Activated CD4-positive, alpha-beta memory T cell treated with anti-CD3 and anti-CD28 coated beads, Interleukin-2, amount 10 ng/mL, durations not matched to agents 7 days and 5 days (primary cell): ENCODE measurements at places on chromosomes 3 and 15.

DNA sequence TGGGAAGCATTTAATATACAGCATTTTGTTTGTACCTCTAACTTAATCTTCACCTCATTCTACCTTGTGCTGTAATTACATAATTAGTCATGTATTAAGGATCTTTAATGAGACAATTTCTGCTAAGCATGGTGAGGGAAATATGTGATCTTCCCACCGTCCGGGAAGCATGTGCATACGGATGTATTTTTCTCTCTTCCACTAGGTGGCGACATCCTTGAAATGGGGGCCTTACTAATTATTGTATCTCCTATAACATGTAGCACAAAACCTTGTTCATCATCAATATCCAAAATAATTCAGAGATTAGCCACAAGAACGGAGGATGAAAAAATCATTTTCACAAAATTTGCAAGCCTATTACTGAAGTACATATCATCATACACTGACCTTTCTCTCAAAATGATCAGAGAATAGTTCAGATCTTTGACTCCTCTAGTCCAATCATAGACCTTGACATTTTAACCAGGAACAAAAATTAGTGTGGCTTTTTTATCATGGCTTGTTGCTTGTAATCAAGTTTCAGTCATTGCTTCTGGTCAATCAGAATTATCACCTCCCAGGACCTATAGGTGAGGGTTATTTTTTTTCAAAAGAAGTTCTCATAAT is 148.9 kb upstream of the GBE1 start:
- no peak for DNase-seq
- H3K4me1 ChIP-seq: no peaks in the 10 kb centered on the region
- no peaks in the 10 kb centered on the region for H3K36me3 ChIP-seq

- no peaks in the 10 kb centered on the region for H3K27me3 ChIP-seq
- H3K36me3 ChIP-seq: no peaks in the 10 kb centered on the region
- no peak overlapping the region for H3K27ac ChIP-seq
- DNase-seq: no peak
- no peaks in the 10 kb centered on the region for H3K4me1 ChIP-seq
Measured at GRCh38 chr3:105504440-105504951, 137.8 kb downstream of the ALCAM start.

DNA sequence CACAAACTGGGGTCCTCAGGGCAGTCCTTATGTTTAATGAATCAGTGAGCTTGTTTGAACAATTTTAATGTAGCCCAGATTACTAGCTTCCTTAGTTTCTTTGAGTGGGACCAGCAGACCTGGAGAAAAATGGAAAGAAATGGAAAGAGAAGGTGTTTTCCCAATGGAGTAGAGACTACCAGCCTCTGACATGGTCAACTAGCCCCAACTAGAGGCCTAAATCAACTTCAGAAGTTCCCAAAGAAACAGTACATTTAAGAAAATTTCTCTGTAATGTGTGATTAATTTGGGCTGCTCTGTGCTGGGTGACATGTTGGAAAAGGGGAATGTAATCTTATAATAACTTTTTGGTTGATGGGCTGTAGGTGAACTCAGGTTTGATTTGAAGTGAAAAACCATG is 310.9 kb downstream of the MFSD1 start:
- H3K27me3 ChIP-seq: no peaks in the 10 kb centered on the region
- no peak overlapping the region for H3K27ac ChIP-seq
- no peak overlapping the region for H3K4me3 ChIP-seq
- no peaks in the 10 kb centered on the region for H3K4me1 ChIP-seq

DNA sequence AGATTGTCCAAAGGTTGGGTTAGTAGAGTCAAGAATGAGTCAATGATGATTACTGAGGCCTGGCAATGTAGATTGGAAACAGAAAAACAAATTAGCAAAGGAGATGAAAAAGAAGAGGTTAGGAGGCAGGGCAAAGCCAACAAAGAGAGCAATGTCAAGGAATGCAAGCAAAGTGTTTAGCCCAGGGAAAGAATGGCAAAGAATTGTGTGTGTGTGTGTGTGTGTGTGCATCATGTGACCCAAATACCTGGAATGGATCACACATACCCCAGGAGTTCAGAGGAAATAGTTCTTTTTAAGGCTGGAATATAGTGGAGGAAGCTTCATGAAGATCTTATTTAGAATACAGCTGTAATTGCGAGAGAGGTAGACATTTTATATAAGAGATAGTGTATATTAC is 831.7 kb upstream of the ARPP21 start:
- H3K27me3 ChIP-seq: no peaks in the 10 kb centered on the region
- H3K4me3 ChIP-seq: no peak overlapping the region

DNA sequence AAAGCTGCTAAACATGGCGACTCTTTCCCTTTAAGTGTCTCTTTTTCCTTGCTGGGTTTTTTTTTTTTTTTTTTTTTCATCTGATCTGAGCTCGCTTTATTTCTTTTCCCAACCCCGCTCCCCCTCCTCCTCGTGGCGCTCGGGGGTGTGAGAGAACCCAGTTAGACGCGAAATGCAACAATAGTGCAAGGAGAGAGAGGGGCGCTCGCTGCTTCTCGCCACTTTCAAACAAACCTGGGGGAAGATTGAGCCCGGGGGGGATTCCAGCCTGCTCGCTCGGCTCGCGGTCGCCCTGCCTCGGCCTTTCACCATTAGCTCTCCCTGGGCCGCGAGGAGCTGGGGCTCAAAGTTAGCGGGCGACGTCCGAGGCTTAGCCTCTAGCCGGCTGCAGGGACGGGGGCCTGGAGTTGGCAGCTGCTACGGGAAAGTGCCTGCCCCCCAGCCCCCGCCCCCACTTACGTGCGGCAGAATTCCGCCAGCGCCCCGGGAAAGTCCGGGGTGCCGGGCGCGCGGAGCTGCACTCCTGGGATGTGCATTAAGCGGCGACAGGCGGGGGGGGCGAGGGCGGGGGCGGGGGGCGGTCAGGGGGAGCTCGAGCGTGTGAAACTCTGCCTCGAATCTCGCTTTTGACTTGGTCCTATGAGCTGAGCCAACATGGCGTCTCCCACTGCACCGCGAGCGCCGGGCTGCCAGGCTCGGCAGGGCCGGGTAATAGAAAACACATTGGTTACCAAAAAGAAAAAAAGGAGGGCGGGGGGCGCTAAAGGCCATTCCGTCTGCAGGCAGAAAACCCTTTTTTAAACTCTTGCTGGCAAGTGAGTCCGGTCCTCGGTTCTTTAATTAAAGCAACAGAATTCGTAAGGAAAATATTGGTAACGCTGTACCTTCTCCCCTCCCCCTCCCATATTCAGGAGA is 10.4 kb downstream of the NR2F2 start:
- H3K36me3 ChIP-seq: no peaks in the 10 kb centered on the region
- no peak overlapping the region for H3K27ac ChIP-seq
- no peaks in the 10 kb centered on the region for H3K4me1 ChIP-seq
- no peak for DNase-seq
- H3K4me3 ChIP-seq: no peak overlapping the region

- H3K27me3 ChIP-seq: no peaks in the 10 kb centered on the region
- H3K4me1 ChIP-seq: no peaks in the 10 kb centered on the region
- H3K36me3 ChIP-seq: peaks cover 79% of the 10 kb centered on the region
- DNase-seq: no peak
Measured at GRCh38 chr3:171122240-171122639, 95.7 kb upstream of the SLC2A2 start.

GRCh38 chr3:188231456-188231855 is 77.5 kb downstream of the LPP start:
- no peak for DNase-seq
- no peaks in the 10 kb centered on the region for H3K27me3 ChIP-seq
- no peak overlapping the region for H3K27ac ChIP-seq
- H3K4me3 ChIP-seq: no peak overlapping the region
- no peaks in the 10 kb centered on the region for H3K4me1 ChIP-seq

DNA sequence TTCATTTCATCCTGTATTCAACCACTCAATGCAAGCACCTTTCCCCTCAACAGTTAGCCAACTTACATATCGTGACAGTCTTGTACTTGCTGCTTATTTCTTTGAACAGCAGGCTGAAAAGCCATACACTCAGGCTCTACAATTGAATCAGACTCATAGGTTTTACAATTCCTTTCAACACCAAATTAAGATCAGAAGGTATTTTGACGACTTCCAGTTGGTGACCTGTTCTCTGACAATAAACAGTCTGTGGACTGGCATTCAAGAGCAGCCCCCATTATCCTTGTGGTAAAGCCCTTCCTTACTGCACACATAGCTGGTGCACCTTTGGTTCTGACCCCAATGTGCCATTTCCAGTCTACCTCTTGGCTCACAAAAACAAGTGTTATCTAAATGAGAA is 140.0 kb upstream of the MB21D2 start:
- H3K36me3 ChIP-seq: no peaks in the 10 kb centered on the region
- no peaks in the 10 kb centered on the region for H3K4me1 ChIP-seq
- no peak overlapping the region for H3K27ac ChIP-seq

GRCh38 chr3:46112296-46112695 is 85.0 kb upstream of the XCR1 start:
- peaks cover 5% of the 10 kb centered on the region for H3K27me3 ChIP-seq
- H3K36me3 ChIP-seq: peaks cover 21% of the 10 kb centered on the region
- no peak overlapping the region for H3K4me3 ChIP-seq
- DNase-seq: no peak

DNA sequence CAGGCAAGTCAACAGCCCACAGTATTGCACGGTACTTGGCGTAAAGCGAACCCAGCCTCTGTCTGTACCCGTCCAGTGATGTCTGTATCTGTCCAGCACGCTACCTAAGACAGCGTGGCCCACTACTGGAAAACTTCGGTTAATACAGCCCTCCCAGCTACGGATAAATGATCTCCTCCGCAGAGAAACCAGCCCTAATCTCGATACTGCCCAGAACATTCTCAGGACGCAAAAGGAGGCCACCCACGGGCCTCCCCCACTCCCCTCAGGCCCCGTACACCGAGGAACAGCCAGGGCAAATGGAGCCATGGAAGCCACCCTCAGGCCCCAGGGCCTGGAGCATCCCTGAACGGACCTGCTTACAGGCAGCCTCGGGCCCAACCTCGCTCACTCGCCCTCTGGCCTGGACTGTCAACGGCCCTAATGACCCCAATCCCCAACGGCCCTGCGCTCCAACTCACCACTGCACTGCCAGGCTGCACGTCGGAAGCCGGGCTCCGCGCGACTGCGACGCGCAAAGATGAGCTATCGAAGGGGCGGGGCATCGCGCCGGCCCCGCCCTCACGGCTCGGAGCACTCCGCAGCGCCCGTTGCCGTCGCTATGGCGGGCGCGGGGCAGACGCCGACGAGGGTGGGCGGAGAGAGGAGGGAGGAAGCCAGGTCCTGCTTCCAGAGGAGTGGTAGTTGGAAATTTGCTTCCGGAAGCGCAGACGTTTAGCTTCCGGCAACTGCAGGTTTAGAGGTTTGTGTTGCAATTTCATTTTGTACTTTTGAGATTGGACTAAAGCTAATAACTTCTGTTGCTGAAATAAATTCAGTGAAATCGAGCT is at the start of gene SKIC8:
TSS of gene SKIC8 (minus strand) at position 509 of the 830 bp plus-strand sequence. CDS start 3,923 bp downstream, outside the sequence.
- H3K4me1 ChIP-seq: peaks cover 37% of the 10 kb centered on the region
- peak; percentile 92 for DNase-seq
- peaks cover 10% of the 10 kb centered on the region for H3K36me3 ChIP-seq

DNA sequence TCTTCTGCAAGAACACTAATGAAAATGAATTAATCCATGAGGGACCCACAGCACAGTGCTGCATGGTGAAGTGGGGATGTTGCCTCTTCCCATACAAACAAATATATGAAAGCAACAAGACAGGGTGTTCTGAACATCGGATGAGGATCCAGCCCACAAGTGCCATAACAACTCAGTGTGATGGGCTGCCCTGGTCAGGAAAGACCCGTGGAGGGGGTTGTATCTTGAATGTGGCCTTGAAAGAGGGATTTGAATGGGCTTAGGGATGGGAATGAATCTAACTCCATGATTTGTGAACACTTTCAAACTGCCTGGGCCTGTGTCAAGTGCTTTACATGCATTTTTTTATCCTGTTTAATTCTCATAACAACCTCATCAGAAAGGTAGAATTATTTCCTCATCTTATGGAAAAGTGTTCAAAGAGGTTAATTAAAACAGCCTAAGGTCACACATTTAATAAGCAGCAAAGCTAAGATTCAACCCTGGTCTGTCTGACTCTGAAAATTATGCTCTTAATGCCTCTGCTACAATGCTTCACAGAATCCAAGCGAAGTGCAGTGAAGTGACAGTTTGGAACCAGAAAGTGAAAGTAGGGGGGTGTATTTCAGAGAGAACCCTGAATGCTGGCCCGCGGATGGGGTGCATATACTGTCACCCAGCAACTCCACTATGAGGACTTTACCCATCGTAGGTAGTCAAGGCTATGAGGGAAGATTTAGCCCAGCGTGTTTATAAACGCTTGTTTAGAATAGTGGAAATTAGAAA is 65.6 kb upstream of the HEG1 start:
- no peak overlapping the region for H3K27ac ChIP-seq
- H3K4me3 ChIP-seq: no peak overlapping the region
- H3K4me1 ChIP-seq: peaks cover 26% of the 10 kb centered on the region
- no peaks in the 10 kb centered on the region for H3K36me3 ChIP-seq
- no peak for DNase-seq
- peaks cover 27% of the 10 kb centered on the region for H3K27me3 ChIP-seq

- no peak overlapping the region for H3K4me3 ChIP-seq
- no peak overlapping the region for H3K27ac ChIP-seq
- peaks cover 75% of the 10 kb centered on the region for H3K4me1 ChIP-seq
- H3K36me3 ChIP-seq: peaks cover 16% of the 10 kb centered on the region
Measured at GRCh38 chr15:91867581-91868026, 14.1 kb downstream of the SLCO3A1 start.

DNA sequence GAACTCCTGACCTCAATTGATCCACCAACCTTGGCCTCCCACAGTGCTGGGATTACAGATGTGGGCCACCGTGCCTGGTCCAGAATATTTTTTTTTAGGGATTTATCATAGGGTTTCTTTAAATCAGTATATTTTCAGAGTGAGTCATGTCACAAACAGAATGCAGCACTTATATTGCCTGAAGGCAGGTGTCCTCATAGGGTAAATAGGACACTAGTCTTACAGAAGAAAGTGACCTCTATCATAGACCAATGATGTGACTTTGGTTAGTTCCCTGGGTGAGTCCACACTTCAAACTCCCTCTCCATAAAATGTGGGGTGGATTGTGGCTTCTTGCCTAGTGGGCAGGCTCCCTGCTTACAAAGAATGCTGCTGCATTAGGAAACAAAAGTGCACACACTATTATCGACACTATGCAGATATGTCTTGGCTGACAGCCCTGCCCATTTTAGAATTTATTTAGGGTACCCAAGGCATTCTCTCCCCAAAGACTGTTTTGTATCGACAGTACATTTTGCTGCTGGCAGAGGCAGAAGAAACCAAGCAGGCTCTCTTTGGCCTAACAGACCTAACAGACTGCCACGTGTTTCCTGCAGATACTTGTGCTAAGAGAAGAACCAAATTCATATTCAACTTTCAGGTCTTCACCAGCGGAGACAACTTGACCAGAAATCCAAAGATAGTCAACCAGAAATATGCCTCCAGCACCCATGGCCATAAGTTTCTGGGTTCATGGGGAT is 125.0 kb downstream of the MOBP start:
- H3K36me3 ChIP-seq: no peaks in the 10 kb centered on the region
- H3K27me3 ChIP-seq: peaks cover 4% of the 10 kb centered on the region
- H3K4me3 ChIP-seq: no peak overlapping the region
- H3K4me1 ChIP-seq: no peaks in the 10 kb centered on the region
- no peak overlapping the region for H3K27ac ChIP-seq
